Cardiac muscle cell (in vitro differentiated cells and primary cell): ENCODE measurements at places on chromosomes 11 and 22. TPM values are rescaled to one million over a fixed set of nuclear protein-coding genes. Genes with fewer than 3 reads are reported as not detected.

DNA sequence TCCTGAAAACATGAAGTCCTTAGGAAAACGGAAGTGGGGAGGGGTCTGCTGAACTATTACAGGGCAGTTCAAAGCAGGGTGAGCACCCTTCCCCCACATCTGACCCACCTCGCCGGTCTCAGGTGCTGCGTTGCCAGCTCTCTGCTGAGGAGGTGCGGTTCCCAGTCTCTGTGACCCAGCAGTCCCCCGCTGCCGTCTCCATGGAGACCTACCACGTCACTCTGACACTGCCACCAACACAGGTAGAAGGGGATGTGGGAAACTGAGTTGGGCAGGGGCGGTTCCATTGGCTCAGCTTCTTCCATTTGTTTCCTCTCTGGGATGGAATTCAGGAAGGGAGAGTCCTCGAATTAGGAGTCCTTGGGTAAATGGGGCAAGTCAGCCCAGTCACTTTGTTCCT, 3.3 kb downstream of the C2CD2L start:
- no peak for DNase-seq

GRCh38 chr11:71213696-71214552, 38.5 kb downstream of the SHANK2 start:
- DNase-seq = no peak

GRCh38 chr22:24376586-24376985, 50.8 kb upstream of the ADORA2A start:
- DNase-seq = no peak

- no peak for DNase-seq
These were observed at the start of gene TMPRSS5 for GRCh38 chr11:113705871-113706655. Gene TMPRSS5, minus strand, starts transcription at chr11:113706308. Its CDS starts 84 bp downstream, at chr11:113706224.

DNA sequence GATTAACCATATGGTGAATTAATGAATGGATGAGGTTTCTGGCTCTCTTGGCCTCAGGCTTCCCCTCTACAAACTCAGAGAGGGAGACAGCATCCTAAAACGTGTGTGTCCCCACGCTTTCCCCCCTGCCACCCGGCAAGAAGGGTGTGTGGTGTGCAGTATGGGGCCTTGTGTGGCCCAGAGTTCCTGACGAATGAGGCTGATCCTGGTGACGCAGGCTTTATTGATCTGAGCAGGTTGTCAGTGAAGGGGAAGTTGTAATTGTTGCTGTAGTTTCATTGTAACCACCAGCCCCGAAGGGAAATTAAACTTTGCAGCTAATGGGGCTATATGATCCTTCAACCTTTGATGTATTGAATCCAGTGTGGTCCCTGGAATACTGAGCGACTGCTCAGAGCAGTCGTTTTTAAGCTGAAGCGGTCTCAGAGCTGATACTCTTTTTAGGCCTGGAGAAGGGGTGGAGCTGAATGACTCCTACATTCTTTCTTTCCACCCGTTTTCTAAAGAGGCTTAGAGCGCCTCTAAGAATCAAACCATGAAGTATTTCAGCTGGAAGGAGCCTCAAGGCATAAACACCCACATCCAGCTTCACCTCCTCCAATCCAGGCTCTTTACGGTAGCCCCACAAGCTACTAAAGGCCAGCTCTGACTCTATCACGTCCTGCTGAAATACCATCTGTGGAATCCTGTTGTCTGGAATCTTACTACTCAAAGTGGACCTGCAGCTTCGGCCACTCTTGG, 284.7 kb downstream of the MIAT start:
- DNase-seq = no peak

FGF3 gene
- total RNA-seq = 0.77 TPM in 1 of 2 replicates, not detected in the other

RASD2 gene
- total RNA-seq = 1.1 and 1.2 TPM in 2 replicates

MMP12 gene
- total RNA-seq = not detected in 2 replicates

DNA sequence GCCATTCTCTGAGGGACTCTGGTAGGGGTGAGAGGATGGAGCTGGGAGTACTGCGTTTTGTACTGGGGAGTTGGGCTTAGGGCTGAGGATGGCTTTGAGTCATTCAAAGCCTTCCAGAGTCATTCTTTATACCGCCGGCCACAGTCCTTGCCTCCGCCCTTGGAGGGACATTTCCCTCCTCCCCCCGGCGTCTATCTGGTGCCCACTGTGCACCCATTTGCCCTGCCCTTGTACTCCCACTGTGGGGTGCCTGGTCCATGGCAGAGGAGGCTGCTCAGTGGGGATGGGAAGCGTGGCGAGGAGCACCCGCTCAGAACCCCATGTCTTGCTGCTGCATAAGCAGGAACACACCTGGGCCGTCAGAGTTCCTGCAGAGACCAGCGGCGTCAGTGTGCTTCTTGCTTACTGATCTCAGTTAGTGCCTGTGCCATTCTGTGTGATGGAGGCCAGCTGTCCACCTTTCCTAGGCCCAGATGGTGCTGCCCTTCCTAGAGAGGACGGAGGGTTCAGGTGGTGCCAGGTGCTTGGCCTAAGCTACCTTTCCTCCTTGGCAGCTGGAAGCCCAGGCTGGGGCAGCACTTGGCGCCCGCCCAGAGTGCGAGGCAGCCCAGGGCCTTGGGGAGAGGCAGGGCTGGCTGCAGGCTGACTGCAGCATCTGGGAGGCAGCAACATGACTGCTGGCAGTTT, 23.3 kb upstream of the TMEM191C start:
- DNase-seq = no peak

OMP gene
- not detected in 2 replicates for total RNA-seq

- DNase-seq = no peak
These were observed 425.7 kb downstream of the NTM start for GRCh38 chr11:131796089-131796488.

POU2AF1 gene
- total RNA-seq = not detected in 2 replicates

GRCh38 chr11:75582895-75583717, 21.1 kb downstream of the SERPINH1 start:
- peak; percentile 83 for DNase-seq

CRYAB gene
- total RNA-seq = 15.3 and 48.6 TPM in 2 replicates

- no peak for DNase-seq
These were observed 35.3 kb downstream of the MCM5 start for GRCh38 chr22:35435201-35435740.

NXPE2 gene
- 0.18 and 0.48 TPM in 2 replicates for total RNA-seq

PARVG gene
- 0.33 TPM in 1 of 2 replicates, not detected in the other for total RNA-seq

OR51E1 gene
- total RNA-seq = not detected in 2 replicates

GRCh38 chr22:46436595-46437175, 100.7 kb downstream of the CELSR1 start:
- DNase-seq = peak; percentile 12

EML3 gene
- total RNA-seq = 21.1 and 42.8 TPM in 2 replicates

DEUP1 gene
- total RNA-seq = 0.14 and 0.27 TPM in 2 replicates

- DNase-seq = peak; percentile 14
These were observed 10.3 kb upstream of the IGSF9B start for GRCh38 chr11:133966921-133967598.

SCGB1D2 gene
- not detected in 2 replicates for total RNA-seq

- peak; percentile 75 for DNase-seq
These were observed 33.6 kb downstream of the MAP6 start for GRCh38 chr11:75635066-75635862.

TOP3B gene
- 32.1 and 43.6 TPM in 2 replicates for total RNA-seq

CARD18 gene
- not detected in 2 replicates for total RNA-seq

- DNase-seq = peak; percentile 3
These were observed 61.7 kb downstream of the CSNK2A3 start for GRCh38 chr11:11291041-11292015.

- no peak for DNase-seq
These were observed 94.1 kb downstream of the KCNQ1 start for GRCh38 chr11:2538951-2539350.

EIF4G2 gene
- 384 and 462 TPM in 2 replicates for total RNA-seq

DNA sequence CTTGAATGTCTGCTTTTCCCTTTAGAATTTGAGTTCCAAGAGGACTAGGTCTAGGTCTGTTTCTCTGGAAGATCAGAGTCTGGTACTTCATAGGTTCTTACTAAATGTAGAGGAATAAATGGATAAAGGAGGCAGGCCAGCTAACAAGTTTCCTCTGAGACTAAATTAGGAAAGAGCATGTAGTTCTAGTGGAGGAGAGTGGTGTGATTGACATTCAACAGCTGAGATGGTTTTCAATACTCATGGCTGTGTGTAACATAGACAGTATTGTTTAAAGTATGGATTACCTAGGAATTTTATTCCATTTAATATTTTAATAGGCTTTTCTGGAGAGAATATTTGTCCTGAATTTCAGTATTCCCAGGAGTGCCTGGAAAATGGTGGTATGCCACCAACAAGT, 364.7 kb downstream of the METTL15 start:
- DNase-seq = no peak

DNA sequence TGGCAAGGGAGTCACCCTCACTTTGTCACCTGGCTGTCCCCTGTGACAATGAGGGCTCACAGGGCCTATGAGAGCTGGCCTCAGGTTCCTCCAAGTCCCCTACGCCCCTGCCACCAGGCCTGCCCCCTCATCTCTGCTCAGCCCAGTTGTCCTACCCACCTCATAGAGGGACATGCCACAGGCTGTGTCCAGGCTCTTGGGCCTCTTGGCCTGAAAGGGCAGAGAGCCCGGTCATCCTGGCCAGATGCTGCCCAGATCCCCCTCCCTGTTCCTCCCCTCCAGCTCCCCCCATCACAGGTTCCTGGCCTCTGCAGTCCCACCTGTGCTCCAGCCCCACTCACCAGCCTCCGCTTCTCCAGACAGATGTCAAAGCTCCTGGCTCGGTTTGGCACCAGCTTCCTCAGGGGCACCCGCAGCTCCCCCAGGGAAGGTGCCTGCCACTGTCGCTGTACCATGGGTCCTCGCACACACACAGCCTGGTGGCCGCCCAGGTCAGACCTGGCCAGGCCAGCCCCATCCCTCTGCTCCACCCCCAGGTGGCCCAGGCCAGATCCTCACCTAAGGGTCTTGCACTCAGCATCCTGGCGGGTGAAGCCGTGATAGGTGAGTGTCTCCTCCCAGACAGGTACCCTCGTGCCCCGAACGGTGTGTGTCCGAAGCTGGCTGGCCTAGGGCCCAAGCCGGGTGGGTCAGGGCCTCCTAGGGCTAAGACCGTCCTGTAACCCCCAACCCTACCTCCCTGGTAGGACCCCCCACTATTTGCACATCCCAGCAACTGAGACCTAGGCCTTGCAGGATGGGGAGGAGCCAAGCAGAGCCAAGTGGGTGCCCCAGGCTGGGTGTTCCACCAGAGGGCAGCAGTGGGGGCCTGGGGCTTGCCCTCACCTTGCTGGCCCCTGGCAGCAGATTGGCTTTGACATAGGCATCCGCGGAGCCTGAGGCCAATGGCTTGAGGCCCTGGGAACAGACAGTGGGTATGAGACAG, 8.3 kb downstream of the NDUFV1 start:
- peak; percentile 23 for DNase-seq

ABCC8 gene
- total RNA-seq = 1.6 and 5.3 TPM in 2 replicates

- DNase-seq = no peak
These were observed 112.5 kb upstream of the ANO3 start for GRCh38 chr11:26219183-26220117.

CENATAC gene
- 26.6 and 78.2 TPM in 2 replicates for total RNA-seq

- no peak for DNase-seq
These were observed 458.0 kb downstream of the MIAT start for GRCh38 chr22:27115410-27115809.

SLC25A18 gene
- total RNA-seq = 0.14 and 0.60 TPM in 2 replicates
